NCI-H1930 (cell line): ENCODE measurements at places on chromosomes 5 and 9.

DNA sequence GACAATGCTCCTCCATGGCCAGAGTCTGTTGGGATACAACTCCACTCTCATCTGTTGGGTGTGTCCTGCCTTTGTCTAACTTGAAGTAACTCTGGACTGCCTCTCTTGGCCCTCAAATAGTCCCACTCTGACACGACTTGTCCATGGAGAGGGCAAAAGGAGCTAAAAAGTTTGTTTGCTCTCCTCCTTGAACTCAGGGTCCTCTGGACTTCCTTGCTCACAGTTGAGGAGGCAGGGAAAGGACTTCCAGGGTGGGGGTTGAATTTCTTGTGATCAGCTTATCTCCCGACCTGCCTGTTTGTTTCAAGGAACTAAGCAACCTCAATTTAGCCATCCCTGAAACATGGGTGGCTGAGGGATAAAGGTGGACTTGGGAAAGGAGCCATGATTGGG, 11.7 kb downstream of the DNAJB5 start:
- DNase-seq, result no peak

GRCh38 chr5:88251048-88251711, 17.5 kb downstream of the TMEM161B start:
- DNase-seq, result no peak

DNA sequence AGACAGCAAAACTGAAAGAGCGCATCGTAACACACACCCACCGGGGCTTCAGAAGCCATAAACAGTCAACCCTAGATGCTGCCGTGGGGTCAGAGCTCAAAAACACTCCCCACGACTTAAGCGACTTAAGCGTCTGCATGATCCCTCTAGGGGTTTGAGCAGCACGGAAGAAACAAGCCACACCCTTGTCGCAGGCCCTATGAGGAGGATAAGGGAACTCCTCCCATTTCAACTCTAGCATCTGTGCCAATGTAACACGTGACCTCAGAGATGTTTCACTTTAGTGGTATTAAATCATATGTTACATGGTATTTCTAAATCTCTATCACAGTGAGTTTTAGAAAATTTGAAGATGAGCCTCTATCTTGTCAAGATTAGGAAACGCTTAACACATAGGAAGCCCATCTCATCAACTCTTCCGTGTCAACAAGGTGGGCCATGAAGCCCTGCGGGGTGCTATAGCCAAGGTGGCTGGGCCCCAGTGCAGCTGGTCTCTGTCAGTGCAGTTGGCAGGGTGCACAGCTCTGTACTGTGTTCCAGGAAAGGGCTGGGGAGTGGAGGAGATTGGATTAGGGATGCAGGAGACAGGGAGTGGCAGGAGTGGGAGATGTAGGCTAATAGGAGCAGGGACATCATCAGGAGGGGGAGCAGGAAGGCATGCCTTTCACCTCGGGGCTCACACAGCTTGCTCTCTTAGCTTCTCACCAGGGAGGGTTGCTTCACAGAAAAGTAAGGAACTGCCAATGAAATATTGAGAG, 33.1 kb downstream of the ZCCHC9 start:
- DNase-seq, result no peak

DNA sequence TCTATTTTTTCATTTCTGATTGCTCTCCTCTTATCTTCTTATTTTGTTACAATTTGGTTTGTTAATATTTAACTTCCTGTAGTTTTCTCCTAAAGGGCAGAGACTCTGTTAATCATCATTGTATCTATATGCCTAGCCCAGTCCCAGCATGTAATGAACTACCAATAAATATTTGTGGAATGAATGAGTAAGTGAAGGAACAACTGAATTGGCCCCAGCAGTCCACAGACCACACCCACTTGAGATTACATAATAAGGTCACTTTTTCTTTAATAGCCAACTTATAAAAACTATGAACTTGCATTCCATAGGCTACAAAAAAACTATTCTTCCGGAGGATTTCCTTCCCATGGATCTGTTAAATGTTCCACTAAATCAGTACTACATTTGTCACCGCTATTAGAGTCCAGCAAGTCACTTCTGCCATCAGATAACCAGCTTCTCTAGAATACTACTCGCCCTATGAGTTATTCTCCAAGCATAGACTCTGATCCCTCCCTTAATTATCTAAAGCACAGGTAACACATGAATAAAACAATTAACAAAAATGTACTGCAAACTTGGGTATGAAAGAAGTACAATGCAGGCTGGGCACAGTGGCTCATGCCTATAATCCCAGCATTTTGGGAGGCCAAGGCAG, 27.5 kb upstream of the TNPO1 start:
- no peak for DNase-seq

GRCh38 chr5:169094586-169095409, 206.1 kb downstream of the SLIT3 start:
- no peak for DNase-seq

GRCh38 chr9:91902475-91903125, 47.4 kb downstream of the ROR2 start:
- no peak for DNase-seq

GRCh38 chr9:136531904-136532798, 13.7 kb downstream of the NOTCH1 start:
- no peak for DNase-seq

- DNase-seq, result no peak
Observed at GRCh38 chr5:65034029-65034812, 265.5 kb downstream of the CWC27 start.
